ENCODE measurements at places on chromosomes 5 and 9.

GRCh38 chr5:9658706-9659105, 28.6 kb upstream of the TAS2R1 start:
- peak; percentile 85 for DNase-seq

- peak; percentile 9 for DNase-seq
These were observed 155.8 kb upstream of the ZNF608 start for GRCh38 chr5:124902097-124902821.

- DNase-seq: no peak
These were observed 172.6 kb upstream of the PAPPA start for GRCh38 chr9:115980976-115981375.

GRCh38 chr5:100188339-100188738, 346.8 kb upstream of the FAM174A start:
- no peak for DNase-seq

DNA sequence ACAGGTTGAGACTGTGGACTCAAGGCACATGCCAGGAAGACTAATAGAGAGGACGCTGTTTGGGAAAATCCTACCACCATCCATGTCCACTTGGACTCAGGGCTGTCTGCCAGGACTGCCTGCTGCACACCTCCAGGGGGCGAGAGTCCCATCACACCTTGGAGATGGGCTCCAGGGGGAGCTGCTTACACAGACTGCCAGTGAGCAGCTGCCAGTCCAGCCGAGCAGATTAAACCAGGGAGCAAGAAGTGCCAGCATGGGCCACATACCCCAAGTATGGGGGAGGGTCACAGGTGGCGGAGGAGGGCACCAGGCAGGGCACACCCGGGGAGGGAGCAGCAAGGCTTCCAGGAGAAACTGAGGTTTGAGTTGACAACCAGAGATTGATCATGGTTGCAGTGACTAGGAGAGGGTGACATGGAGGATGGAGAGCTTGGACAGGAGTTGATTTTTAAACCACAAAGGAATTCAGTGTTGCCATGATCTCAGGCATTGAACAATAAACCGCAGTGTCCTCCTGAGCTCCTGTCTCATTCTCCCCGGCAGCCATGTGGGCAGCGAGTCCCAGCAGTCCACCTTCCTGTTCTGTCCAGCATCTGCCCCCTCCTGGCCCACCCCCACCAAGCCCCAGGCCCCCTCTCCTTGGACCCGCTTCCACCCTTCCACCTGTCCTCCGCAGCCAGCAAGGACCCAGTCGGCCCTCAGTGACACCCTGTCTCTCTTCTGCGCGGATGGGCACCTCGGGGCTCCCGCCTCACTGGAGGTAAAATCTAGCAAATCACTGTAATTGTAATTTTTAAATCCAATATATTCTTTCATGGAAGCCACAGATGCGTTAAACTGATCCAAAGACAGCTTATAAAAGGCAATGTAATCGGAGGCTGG, 3.1 kb upstream of the VAV2 start:
- no peak for DNase-seq

GRCh38 chr5:128220841-128221240, 137.3 kb downstream of the SLC12A2 start:
- no peak for DNase-seq

DNA sequence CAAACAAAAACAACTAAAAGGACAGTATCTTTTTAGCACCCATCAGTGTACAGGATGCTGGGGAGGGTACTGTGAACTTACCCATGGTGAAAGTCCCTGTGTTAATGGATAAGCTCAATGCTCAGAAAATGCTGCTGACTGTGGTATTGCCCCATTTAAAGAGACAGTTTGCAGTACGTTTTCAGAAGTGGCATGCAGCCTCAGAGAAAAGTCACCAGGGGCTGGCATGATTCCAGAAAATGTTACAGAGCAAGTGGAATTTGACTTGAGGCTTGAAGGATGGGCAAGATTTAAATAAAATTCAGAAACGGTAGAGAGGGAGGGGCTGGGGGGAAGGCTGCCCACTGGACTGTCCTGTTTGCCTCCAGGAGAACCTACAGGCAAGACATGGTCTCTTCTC, 7.2 kb downstream of the S1PR3 start:
- no peak for DNase-seq
